Osteocyte (in vitro differentiated cells): ENCODE measurements at places on chromosomes 7 and 10.

- peaks cover 19% of the 10 kb centered on the region for H3K4me1 ChIP-seq
- H3K27ac ChIP-seq = peak overlapping the region; percentile 32
- no peak for DNase-seq
- H3K4me3 ChIP-seq = no peak overlapping the region
- H3K36me3 ChIP-seq = no peaks in the 10 kb centered on the region
Observed at GRCh38 chr10:88754287-88754686, 5.5 kb upstream of the LIPN start.

DNA sequence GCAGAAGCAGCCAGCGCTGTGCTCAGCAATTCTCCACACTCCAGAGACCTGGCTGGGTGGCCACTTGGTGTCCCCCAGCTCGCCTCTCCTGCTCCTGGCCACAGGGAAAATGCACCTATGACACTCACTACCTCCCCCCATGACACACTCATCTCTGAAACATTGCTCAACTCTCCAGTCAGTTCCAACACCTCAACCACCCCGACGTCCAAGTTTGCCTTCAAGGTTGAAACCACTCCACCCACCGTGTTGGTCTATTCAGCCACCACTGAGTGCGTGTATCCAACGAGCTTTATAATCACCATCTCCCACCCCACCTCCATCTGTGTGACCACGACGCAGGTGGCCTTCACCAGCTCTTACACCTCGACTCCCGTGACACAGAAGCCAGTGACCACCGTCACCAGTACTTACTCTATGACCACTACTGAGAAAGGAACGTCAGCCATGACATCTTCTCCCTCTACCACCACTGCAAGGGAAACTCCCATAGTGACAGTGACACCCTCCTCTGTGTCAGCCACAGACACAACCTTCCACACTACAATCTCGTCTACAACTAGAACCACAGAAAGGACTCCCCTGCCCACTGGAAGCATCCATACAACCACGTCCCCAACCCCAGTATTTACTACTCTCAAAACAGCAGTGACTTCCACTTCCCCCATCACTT, 2.7 kb downstream of the MUC3A start:
- no peak overlapping the region for H3K27ac ChIP-seq
- no peaks in the 10 kb centered on the region for H3K4me1 ChIP-seq
- no peaks in the 10 kb centered on the region for H3K36me3 ChIP-seq
- peaks cover 12% of the 10 kb centered on the region for H3K27me3 ChIP-seq

DNA sequence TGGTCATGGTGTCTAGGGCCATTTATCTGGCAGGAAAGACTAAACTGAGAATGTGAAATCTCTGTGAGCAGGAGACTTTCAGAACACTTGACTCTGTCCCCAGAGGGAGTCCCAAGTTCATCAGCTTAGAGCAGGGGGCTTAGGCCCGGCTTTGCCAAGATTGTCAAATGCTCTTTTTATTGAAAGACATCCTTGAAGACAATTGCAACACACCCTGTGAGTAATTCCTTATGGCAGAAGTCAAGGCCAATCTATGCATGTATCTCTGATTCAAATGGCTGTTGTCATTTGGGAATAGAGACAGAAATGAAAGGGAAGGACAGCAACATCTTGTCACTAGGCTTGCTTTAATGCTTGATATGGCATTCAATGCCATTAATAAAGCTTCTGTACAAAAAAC, 33.7 kb downstream of the BAMBI start:
- no peaks in the 10 kb centered on the region for H3K4me1 ChIP-seq
- no peaks in the 10 kb centered on the region for H3K36me3 ChIP-seq
- H3K27me3 ChIP-seq = peaks cover 4% of the 10 kb centered on the region
- no peak for DNase-seq
- H3K4me3 ChIP-seq = no peak overlapping the region

DNA sequence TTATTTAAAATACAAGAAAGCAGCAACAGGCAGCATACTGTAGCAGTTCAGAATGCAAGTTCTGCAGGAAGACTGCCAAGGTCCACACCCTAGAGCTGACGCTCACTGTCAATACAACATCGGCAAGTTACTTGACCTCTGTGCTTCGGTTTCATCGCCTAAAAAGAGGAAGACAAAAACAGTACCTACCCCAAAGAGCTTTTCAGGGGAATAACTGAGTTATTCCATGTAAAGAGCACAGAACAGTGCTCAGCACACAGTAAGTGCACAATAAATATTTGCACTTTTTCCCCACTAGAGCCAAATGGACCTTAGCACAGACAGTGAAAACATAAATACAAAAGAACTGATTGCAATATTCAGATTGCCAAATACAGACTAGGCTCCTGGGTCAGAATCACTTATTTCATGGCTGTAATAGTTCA, 88.6 kb downstream of the USP6NL start:
- H3K27me3 ChIP-seq = no peaks in the 10 kb centered on the region
- H3K36me3 ChIP-seq = peaks cover 6% of the 10 kb centered on the region
- no peak overlapping the region for H3K27ac ChIP-seq
- peaks cover 6% of the 10 kb centered on the region for H3K4me1 ChIP-seq
- H3K4me3 ChIP-seq = no peak overlapping the region

DNA sequence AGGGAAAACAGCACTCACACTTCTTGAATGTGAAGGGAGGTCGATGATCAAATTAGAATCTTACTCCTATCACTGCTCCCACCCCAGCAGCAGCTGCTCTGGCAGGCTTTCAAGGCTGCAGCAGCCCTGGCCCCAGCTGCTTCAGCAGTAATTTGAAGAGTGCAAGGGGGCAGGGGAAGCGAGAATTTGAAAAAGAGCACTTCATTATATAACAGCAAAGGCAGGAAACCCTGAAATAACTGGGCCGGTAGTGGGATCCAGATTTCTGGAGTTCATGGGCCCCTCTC, 44.9 kb downstream of the MYPN start:
- peak overlapping the region; percentile 76 for H3K27ac ChIP-seq
- H3K27me3 ChIP-seq = no peaks in the 10 kb centered on the region
- peak overlapping the region; percentile 47 for H3K4me3 ChIP-seq
- DNase-seq = no peak
- H3K36me3 ChIP-seq = no peaks in the 10 kb centered on the region
